ENCODE measurements at places on chromosomes 6 and 20. TPM values are rescaled to one million over a fixed set of nuclear protein-coding genes. Genes with fewer than 3 reads are reported as not detected.

GRCh38 chr6:12265791-12266190, 24.4 kb upstream of the EDN1 start:
- no peak for DNase-seq

DNA sequence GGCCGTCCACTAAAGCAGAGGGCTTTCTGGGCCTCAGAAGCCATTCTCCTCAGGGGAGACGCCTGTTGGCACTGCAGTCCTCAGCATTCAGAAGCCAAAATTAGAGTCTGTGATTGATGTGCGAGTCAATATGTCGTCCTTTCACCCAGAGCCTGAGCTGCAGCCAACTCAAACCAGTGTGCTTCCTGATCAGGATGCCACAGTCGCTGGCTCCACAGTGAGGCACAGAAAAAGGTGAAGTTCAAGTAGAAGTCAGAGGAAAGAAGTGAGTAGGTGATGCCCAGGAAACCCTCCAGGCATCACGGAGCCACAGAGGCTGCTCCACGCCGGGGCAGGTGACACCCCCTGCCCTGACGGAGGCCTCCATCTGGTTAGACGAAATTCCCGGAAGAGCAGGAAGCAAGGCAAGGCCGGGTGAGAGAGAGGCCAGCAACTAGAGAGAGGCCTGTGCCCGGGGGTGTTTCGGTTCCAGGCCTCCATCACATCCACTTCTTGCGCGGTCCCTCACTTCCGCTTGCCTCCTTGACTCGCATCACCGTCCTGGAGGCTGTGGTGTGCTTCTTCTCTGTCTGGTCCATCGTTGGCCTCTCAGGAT, 177.7 kb upstream of the SNX9 start:
- DNase-seq: no peak

DNA sequence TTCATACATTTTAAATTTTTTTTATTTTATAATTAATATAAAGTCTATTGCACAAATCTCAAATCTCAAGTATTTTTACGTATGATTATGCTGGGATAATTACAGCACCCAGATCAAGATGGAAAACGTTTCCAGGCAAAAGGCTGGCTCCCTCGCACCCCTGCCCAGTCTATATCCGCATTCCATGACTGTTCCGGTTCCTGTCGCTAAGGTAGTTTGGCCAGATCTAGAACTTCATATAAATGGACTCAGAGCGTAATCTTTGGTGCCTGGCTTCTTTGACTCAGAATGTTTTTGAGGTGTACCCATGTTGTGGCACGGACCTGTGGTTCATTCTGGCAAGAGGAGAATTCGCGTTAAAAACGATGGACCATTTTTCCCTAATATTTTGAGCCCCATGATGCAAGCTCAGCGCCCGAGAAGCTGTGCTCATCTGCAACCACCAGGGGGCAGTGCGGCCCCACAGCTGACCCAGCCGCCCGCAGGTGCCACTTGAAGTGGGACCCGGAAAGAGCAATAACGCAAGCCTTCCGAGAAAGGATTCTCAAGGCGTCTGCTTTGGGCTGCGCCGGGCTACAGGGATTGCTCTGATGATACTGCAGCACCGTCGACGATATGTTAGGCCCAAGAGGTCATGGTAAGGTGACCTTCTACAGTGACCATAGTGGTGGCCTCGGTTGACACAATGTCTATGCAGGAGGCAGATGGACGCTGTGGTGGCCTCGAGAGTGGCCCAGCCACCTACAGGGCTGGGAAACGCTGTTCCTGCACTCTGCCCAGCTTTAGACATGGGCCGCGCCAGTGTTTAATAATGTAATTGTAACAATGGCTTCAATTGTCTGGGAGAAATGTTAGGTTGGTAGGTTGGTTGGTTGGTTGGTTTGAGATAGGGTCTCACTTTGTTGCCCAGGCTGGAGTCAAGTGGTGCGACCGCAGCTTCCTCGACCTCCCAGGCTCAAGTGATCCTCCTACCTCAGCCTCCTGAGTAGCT, 160.1 kb downstream of the ZMYND8 start:
- peak; percentile 55 for DNase-seq

GRCh38 chr20:55888685-55889084, 116.6 kb downstream of the CBLN4 start:
- DNase-seq: no peak

- DNase-seq: no peak
Observed at GRCh38 chr6:31094389-31094881, 17.9 kb downstream of the C6orf15 start.

DNA sequence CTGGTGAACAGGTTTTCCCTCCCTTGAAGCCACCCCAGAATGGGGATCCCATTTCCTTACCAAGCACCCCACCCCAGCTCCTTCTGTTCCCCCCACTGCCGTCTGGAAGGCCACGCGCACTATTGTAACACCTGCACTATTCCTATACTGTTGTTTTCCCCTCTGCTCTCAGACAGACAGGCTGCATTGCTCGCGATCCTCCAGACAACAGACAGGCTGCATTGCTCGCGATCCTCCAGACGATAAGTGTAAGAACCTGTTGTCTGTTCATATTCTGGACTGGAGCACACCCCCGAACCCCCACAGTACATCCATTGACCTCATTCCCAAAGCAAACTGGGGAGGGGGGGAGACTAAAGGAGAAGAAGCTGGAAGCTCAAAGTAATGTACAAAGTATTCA, 72.7 kb downstream of the LY86 start:
- no peak for DNase-seq

- DNase-seq: no peak
Observed at GRCh38 chr6:90865513-90865912, 278.6 kb upstream of the MAP3K7 start.

- DNase-seq: no peak
Observed at GRCh38 chr6:65701325-65701724, 5.7 kb downstream of the EYS start.

- DNase-seq: peak; percentile 66
Observed at GRCh38 chr6:137076277-137077068, 31.7 kb upstream of the IL20RA start.

DNA sequence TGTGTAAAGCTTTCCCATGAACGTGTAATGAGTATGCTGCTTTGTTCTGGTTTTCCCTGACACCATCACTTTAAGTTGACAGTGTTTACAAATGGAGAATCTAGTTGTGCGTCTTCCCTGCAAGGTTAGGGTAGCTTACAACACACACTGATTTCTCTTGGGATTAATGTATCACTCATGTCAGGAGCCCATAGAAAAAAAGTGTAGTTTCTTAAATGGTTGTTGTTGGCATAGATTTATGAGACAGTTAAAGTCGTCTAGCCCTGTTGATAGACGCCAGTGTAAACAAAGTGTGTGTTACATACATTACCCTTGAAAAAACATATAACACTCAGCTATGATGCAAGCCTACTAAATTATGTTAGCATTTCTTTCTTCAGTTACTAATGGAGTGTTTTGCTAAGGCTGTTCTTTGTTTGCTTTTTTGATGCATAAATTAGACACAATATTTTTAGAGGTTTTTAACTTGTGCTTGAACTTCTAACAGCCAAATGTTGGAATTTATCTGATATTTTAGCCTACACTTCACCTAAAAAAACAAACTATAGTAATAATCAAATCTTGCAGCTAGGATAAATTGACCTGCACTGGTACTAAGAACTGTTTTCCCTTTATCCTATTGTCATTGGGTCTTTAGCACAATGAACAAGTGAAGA, 88.6 kb downstream of the RNF217 start:
- DNase-seq: peak; percentile 18

- no peak for DNase-seq
Observed at GRCh38 chr6:83459663-83460062, 28.8 kb upstream of the ME1 start.

DNA sequence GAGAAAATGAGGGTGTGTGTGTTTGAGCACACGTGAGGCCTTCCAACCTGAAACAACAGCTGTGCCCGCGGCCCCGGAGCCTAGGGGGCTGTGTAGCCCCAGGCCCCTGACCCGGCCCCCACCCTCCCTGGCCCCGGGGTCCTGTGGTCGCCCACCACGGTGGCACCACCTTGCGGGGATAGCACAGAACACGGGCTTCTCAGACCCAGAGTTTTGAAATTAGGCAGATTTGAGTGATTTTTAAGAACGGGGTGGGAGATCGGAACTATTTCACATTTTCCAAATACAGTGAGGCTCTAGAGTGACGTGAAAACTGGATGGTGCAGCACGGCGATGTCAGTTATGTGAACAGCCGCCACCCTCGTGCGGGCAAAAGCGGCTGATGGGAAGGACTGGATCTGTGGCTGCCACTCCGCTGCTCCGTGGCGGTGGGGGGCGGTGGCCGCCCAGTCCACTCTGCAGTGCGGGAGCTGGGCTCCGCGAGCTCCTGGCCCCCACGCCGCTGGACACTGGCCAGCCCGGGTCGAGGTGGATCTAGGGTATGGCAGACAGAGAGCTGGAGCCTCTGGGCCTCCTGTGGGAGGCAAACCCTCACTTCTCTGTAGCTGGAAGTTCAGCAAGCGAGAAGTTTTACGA, 17.3 kb upstream of the BHLHE23 start:
- DNase-seq: no peak

- DNase-seq: no peak
Observed at GRCh38 chr6:165325609-165326008, 16.2 kb upstream of the C6orf118 start.

- no peak for DNase-seq
Observed at GRCh38 chr6:151288712-151289398, 49.1 kb downstream of the AKAP12 start.

DNA sequence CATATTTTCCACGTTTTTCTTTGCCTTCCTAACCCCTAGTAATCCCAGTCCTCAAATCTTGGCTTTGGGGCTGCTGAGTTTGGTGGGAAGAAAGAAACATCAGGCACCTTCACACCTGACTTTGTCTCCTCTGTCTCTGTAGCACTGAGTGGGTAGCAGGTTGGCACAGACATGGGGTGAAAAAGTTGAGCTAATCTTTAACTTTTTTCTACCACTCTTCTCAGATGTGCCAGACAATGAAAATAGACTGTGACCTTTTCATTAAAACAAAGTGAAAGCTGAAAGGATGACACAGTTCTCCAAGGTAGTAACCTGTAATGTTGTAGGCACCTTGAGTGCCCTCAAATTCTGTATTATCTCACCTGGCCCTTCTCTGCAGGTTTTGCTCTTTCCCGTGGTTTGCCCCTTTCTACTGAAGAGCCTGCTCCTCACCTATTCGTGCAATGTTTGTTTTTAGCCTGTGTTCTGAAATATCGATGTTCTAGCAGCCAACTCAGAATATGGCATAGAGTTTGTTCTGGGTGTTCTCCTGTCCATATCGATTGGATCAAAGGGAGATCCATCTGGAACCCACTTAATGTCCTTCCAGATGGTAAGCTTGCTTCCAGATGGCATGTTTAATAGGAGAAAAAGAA, 57.8 kb upstream of the ATXN1 start:
- DNase-seq: no peak

- no peak for DNase-seq
Observed at GRCh38 chr6:44053760-44054556, 73.3 kb downstream of the MRPL14 start.

CRISP3 gene
- total RNA-seq: not detected

ULBP2 gene
- 4.5 TPM for total RNA-seq

MKKS gene
- total RNA-seq: 28.7 TPM

MRAP2 gene
- total RNA-seq: 0.95 TPM

PTGIS gene
- total RNA-seq: not detected

C6orf52 gene
- 0.81 TPM for total RNA-seq

EEF1A2 gene
- total RNA-seq: 224 TPM

BANF2 gene
- not detected for total RNA-seq

MAP7 gene
- 60.7 TPM for total RNA-seq

RRAGD gene
- total RNA-seq: 3.0 TPM

CDH4 gene
- 0.14 TPM for total RNA-seq

EYA2 gene
- total RNA-seq: 0.32 TPM

MCCD1 gene
- not detected for total RNA-seq

GPX5 gene
- not detected for total RNA-seq
